ENCODE measurements at places on chromosomes 3 and 15.

DNA sequence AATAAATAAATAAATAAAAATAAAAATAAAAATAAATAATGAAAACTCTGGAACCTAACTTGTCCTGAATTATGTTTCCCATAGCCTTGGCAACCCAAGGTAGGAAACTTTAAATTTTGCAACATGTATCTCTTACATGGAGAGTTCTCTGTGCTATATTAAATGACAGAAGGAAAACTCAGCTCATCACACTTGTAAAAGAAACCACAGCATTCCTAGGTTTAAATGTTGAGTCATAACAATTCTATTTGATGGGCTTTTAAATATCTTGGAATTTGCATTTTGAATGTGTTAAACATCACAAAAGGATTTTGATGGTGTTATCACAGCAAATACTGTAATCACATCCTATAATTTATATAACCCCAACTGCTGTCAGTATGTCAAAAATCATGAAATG, 144.2 kb downstream of the LRTM1 start:
- no peak for DNase-seq

DNA sequence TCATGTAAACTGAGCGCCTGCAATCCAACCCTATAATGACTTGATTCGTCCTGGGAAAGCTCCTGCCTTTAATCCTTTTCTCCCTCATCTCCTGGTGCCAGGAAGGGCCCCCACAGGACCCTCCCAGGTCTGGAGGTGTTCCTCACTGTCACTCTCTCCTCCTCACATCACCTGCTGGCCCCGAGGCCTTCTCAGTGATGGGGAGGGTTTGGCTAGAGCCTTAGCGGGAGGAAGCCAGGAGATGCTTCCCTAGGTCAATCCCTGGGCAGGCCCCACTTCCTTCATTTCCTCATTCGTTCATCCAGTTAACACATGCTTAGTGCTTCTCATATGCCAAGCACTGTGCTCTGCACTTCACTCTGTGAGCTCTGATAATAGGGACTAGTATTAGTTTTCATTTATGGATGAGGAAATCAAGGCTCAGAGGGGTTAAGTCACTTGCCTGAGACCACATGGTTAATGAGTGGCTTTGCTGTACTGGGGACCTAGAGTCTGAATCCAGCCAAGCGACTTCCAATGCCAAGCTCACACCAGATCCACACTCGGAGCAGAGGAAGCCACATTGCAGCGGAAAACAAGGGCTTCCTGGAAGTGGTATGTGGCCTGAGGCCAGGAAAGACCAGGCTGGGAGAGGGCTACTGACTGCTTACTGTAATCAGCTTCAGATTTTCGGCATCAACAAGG, 50.3 kb upstream of the CHRNB4 start:
- DNase-seq: no peak

- no peak for DNase-seq
These were observed 57.9 kb downstream of the RASGRF1 start for GRCh38 chr15:79032656-79033055.

- DNase-seq: peak; percentile 55
These were observed at the start of gene GOLGA8B for GRCh38 chr15:34583399-34584329. Gene GOLGA8B (minus strand): TSS chr15:34583651. CDS start chr15:34535912, 47,739 bp downstream.

DNA sequence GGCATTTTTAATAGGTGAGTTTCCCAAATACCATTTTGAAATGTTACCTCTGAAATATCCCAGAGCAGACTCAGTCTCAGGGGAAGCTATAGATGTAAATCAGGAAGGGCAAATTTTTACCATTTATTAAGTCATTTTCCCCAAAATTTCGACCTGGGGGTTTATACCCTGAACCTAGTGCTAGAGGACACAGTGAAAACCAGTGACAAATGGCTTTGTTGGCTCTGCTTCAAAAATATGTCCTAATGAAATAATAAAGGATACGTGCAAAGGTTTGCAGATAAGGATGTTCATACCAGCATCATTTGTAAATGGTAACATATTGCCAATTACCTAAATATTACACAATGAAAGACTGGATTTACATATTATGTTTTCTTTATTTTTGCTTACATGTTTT, 546.7 kb upstream of the ADAMTS9 start:
- no peak for DNase-seq

DNA sequence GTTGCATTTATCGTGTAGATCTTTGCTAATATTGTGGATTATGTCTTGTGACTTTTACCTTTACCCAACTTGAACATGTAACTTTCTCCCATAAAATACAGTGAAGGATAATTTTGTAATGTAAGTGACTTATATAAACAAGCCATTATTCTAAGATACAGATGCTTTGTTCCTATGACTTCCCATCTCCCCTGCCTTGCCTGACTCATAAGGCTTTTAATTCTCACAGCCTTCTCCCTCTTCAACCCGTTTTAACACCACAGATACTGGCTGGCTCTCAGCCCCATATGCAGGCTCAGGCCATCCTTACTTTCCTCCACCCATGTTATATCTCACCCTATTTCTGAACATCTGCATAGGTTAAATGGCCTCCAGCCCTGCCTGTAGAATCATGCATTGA, 4.1 kb downstream of the CCNDBP1 start:
- DNase-seq: no peak

DNA sequence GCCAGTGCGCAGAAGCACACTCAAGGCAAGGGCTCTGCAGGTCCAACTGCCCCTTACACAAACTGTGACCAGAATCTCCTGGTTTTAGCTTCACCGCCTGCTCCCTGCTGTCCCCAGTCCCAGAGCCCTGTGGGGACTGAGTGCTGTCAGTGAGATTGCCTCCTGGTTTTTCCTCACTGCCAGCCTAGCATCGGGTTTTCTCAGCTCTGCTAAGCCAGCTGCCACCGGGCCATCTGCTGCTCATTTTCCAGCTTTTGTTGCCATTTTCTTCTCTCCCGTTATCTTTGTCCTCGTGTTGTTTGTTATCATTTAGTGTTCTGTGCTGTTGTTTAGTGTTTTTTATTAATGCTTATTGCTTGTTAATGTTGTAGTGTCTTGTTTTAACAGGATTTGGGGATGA, 79.5 kb upstream of the BLM start:
- no peak for DNase-seq

GRCh38 chr15:37595426-37595970, 338.9 kb upstream of the TMCO5A start:
- no peak for DNase-seq

GRCh38 chr3:58633157-58633865, 33.3 kb downstream of the FAM3D start:
- no peak for DNase-seq

DNA sequence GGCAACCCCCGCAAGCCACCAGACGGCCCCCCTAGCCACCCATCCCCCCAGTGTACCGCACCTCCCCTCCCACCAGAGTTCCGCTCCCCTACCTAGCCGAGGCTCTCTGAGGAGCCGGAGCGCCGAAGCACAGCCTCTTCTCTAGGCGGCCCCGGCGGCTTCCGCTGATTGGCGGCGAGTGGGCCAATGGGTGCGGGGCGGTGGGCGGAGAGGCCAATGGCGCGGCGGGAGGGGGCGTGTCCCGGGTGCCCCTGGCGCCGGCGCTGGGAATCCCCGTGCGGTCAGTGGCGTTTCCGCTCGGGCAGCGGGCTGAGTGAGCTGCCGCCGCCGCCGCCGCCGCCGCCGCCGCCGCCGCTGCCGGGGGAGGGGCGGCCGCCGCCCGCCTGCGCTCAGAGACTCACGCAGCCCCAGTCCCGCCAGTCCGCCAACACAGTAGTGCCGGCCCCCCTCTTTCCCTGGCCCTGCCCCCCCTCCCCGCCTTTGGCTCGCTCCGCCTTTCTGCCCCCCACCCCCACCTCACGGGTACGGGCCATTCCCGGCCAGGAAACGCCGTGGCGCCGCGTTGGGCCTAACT, at the start of gene SETD5:
SETD5 (plus strand) TSS at position 284 of the 574 bp plus-strand sequence. CDS start 31,324 bp downstream, outside the sequence.
- peak; percentile 99 for DNase-seq

DNA sequence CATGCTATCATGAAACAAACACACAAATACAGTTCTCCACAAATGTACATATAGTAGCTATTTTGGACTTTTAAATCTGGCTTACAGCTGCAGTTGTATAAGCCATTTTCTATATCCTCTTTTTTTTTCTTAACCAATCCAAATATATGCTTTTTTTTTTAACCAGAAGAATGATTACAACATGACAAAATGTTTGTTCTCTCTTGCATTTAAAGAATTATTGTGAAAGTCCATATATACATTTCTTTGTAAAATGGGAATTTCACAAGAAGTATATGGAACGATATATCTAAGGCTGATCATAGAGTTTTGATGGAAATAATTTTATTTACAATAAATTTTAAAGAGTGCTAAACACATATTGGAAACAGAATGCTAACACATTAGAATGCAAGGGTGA, 95.6 kb downstream of the CD200R1L start:
- no peak for DNase-seq

- no peak for DNase-seq
These were observed 14.7 kb downstream of the IDH2 start for GRCh38 chr15:90087454-90088154.

GRCh38 chr3:194536871-194537637, 50.3 kb upstream of the ATP13A3 start:
- no peak for DNase-seq

DNA sequence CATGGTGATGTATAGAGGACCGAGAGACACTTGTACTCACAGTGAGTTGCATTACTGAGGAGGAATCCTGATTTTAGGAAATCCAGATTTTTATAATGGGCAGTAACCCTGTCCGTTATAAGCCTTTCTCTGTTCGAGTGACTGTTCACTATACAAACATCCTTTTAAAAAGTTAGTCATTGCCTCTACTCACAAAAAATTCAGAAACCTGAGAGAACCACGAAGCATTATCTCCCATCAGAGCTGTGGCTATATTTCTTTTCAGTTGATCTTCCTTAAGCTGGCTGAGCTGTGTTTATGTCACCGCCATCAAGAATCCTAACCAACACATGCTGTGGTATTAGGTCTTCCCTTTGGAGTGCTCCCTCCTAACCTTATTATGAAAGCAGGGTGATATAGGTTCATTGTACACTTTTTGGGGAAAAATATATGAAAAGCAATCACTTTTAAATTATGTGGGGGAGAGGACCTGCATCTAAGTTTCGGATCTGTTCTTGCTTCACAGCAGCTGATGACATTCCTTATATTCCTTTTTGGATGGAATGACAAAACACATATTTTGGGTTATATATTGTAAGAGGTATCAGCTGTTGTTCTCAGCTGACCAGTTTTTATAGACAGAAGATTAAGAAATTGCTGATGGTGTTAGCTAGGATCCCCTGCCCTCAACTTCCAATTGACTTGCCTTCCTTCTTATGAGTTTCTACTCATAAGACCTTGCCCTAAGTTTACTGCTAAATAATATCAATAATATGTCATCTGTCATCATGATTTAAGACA, 465.9 kb upstream of the RASGRP1 start:
- no peak for DNase-seq

- DNase-seq: no peak
These were observed 270.1 kb upstream of the TBL1XR1 start for GRCh38 chr3:177467247-177467985.

GRCh38 chr3:178895178-178895789, 176.3 kb downstream of the ZMAT3 start:
- DNase-seq: no peak

DNA sequence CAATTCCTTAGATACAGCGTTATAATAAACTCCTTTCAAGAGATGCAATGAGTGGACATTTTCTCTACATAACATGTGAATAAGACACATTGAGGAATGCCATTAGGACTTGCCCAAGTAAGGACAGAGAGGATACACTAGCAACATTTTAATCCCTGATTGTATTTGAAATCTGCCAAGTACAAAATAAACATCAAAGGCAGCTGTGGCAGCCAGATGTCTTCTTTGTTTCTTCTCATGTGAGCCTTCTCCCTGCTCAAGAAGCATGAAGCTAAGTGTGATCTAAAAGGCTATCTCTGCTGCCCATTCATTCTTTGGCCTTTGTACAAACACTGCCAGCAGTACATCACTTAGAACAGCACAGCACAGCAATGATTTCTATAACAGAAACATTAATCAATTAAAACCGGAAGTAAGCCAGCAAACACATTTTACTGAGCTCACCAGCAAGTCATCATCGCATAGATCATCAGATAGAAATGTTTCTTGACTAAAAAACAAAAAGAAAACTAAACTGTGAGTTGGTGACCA, 364.0 kb downstream of the CNTN6 start:
- no peak for DNase-seq

DNA sequence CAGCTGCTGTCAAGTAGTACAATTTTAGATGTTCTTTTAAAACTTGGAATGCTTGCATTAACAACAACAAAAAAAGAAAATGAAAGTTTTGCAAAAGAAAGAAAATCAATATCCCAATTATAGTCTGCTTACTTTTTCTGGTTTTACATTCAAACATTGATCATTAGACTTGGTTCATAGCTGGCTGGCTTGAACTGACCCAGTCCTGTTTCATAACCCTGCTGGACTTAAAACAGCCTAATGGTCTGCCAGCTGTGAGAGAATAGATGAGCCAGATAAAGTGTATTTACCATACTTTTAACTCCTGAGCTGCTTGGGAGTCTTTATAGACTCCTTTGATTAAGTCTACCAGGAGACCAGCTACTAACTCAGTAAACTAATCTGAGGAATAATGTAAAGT, 59.2 kb downstream of the PIAS1 start:
- no peak for DNase-seq

DNA sequence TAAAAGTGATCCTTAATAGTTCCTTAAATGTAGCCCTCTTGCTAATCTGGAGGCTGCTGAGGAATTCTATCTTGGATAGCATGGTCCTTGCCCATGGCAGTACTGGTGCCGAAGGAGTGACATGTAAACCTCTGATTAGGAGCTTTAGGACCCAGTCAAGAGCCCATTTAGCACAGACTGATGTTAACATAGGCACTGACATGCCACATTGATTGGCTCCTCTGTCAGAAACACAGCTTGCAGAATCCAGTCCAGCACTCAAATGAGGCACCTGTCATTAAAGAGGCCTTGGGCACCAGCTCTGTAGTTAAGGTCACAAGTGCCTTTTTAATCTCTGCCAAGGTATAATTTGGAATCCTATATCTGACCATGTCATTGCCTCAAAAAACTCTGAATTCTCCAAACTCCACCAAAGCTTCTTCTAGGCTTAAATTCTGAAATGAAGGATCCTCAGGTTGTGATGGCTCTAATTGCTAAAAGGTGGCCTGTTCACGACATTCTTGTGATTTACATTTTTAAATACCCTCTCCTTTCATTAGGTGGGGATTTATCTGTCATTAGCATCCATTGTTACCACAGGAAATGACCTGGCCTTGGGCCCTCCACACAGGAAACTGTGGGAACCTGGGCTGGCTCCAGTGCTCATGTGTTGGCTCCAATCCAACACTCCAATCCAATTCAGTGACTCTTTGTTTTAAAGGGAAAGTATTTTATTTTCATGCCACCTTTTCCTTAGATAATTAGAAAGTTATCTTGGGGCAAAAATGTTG, 57.3 kb upstream of the RNF7 start:
- no peak for DNase-seq

DNA sequence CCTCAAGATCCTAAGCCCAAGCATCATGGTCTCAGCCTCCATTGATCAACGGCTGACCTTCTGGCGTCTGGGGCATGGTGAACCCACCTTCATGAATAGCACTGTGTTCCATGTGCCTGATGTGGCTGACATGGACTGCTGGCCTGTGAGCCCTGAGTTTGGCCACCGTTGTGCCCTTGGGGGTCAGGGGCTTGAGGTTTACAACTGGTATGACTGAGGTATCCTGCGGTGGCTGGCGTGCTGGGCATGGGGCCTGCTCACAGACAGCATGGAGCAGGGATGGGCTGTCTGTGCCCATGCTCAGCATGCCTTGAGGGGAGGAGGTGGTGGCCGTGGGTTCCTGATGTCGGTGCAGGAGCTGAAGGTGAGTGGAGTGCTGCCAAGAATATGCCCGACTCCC, 3.3 kb downstream of the DALRD3 start:
- DNase-seq: no peak

Data from stimulated activated CD4-positive, alpha-beta T cell treated with anti-CD3 and anti-CD28 coated beads, TNF-alpha, amount 100 ng/mL, for 48 hours (primary cell).